ENCODE measurements at places on chromosomes 5 and 9. TPM values are rescaled to one million over a fixed set of nuclear protein-coding genes. Genes with fewer than 3 reads are reported as not detected.

DNA sequence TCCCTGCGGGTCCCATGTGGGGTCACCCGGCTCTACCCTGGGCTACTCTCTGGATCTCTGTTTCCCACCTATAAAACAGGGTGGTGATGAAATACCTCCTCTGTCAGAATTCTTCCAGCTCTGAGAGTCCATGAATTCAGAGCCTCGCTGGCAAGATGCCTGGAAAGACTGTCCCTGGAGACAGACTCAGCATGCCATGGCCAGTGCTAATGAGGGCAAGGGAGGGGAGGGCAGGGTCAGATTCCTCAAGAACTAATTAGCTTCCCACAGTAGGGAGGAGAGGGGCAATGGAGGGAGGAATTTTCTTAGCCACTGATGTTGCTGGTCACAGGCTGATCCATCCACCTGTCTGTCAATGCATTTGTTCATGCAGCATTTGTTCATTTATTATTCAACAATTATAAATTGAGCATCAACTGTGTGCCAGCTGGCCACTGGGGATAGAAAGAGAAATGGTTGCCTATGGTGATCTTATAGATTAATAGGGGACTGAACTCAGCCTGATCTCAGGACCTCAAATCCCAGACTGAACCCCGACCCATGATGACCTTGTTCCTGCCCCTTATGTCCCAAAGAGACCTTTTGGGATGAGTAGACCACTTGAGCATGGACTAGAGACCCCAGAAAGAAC lies 4.7 kb downstream of the SYNPO start:
- H3K27ac ChIP-seq, result peak overlapping the region; percentile 96
- H3K4me1 ChIP-seq, result no peaks in the 10 kb centered on the region
- H3K36me3 ChIP-seq, result peaks cover 22% of the 10 kb centered on the region
- no peak overlapping the region for H3K4me3 ChIP-seq

DNA sequence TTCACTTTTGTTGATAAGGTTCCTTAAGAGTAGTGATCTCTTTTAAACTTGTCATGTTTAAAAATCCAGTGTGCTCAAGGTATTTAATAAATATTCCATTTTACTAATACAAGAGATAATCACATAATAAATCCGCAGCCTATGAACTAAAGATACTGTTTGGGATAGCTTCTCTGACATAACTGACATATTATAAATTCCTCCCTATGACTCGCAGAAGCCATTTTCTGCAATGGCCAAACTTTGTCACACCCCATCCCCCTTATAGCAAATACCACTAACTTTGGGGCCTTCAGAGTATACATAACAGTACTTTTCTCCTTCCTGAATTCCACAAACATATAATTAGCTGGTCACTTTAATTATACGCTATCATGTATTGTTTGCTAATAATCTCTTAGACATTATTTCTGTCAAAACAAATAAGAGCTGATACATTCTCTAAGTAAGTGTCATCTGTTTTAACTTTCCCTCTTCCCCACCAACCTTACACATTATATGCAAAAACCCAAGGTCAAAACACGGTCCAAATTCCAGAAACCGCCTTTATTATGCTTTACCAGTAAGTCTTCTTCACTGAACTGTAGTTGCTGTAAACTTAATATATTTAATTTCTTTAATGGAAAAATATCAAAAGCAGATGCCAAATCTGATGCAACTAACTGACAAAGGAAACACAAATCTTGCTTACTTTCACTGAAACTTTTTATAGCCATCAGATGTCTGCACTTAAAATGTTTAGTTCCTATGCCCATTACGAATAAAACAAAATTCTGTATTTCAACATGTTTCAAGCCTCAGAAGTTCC lies 971 bp downstream of the TMEM267 start:
- H3K36me3 ChIP-seq, result no peaks in the 10 kb centered on the region
- H3K27me3 ChIP-seq, result no peaks in the 10 kb centered on the region
- peak overlapping the region; percentile 98 for H3K27ac ChIP-seq

DNA sequence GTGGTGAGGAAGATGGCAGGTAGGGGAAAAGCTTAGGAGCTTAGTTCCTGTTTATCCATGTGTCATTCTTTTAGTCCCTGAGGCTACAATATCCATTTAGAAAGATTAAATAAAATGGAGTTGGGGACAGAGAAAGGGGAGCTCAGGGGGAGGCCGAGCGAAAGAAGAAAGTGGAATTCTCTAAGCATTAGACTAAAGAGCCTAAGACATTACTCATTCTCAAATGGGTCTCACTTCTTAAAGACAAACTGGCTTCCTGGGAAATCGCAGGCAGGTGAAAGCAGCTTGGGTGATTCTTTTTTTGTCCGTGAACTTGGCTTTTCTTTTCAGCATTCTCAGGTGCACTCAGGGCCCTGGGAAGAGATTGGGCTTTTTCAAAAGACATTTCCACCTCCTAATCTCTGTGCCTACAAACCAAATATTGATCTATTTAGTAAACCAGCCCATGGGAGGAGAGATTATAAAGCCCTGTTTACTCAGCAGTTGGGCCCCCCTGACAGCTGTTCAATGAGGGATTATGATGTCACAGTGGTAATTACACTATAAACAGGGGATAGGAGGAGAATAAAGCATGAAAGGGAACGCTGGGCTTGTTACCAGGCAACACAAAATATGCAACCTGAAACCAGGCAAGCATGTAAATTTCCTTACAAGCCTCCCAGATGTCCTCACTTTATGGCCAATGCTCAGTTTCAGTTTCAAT lies 584.0 kb downstream of the ACTL7B start:
- no peaks in the 10 kb centered on the region for H3K27me3 ChIP-seq
- H3K27ac ChIP-seq, result no peak overlapping the region
- no peak for DNase-seq
- H3K4me3 ChIP-seq, result no peak overlapping the region
- H3K4me1 ChIP-seq, result peaks cover 7% of the 10 kb centered on the region

GRCh38 chr9:13960011-13960765 lies 353.8 kb downstream of the NFIB start:
- no peak overlapping the region for H3K4me3 ChIP-seq
- H3K36me3 ChIP-seq, result no peaks in the 10 kb centered on the region
- no peaks in the 10 kb centered on the region for H3K4me1 ChIP-seq
- DNase-seq, result no peak
- no peak overlapping the region for H3K27ac ChIP-seq
- no peaks in the 10 kb centered on the region for H3K27me3 ChIP-seq

- H3K27me3 ChIP-seq, result no peaks in the 10 kb centered on the region
- no peak overlapping the region for H3K4me3 ChIP-seq
- no peaks in the 10 kb centered on the region for H3K36me3 ChIP-seq
- H3K4me1 ChIP-seq, result peaks cover 6% of the 10 kb centered on the region
- no peak for DNase-seq
These were observed 139.8 kb upstream of the RPS23 start for GRCh38 chr5:82417776-82418607.

GRCh38 chr9:8683496-8683895 lies 883.9 kb upstream of the DMAC1 start:
- peaks cover 6% of the 10 kb centered on the region for H3K4me1 ChIP-seq
- H3K27ac ChIP-seq, result no peak overlapping the region
- no peak for DNase-seq
- H3K4me3 ChIP-seq, result no peak overlapping the region

GRCh38 chr9:129240581-129241211 lies 62.6 kb upstream of the IER5L start:
- H3K4me1 ChIP-seq, result peaks cover 10% of the 10 kb centered on the region
- H3K4me3 ChIP-seq, result no peak overlapping the region
- H3K36me3 ChIP-seq, result no peaks in the 10 kb centered on the region
- H3K27ac ChIP-seq, result no peak overlapping the region
- H3K27me3 ChIP-seq, result no peaks in the 10 kb centered on the region
- DNase-seq, result no peak

DNA sequence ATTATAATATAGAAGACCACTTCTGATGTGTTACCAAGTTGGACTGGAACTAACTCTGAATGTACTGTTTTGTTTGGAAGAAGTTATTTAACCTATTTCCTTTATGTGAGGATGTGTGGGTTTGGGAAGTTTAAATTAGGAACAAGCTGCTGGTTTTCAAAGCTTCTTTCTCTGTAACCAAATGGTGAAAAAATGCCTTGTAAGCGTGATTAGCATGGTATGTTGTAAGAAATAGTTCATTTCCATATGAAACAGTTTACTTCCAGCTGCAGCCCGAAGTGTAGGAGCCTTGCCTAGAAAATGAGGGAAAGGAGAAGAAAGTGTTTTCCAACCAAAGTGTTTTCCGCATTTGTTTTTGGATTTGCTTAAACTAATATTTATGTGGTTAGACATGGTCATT lies 36.0 kb downstream of the TTC1 start:
- no peaks in the 10 kb centered on the region for H3K27me3 ChIP-seq
- no peak overlapping the region for H3K4me3 ChIP-seq
- peaks cover 4% of the 10 kb centered on the region for H3K4me1 ChIP-seq
- peaks cover 22% of the 10 kb centered on the region for H3K36me3 ChIP-seq

GRCh38 chr5:171162165-171162564 lies 146.9 kb upstream of the TLX3 start:
- DNase-seq, result no peak
- H3K4me1 ChIP-seq, result no peaks in the 10 kb centered on the region
- no peaks in the 10 kb centered on the region for H3K27me3 ChIP-seq
- H3K27ac ChIP-seq, result no peak overlapping the region
- no peak overlapping the region for H3K4me3 ChIP-seq
- H3K36me3 ChIP-seq, result no peaks in the 10 kb centered on the region

DNA sequence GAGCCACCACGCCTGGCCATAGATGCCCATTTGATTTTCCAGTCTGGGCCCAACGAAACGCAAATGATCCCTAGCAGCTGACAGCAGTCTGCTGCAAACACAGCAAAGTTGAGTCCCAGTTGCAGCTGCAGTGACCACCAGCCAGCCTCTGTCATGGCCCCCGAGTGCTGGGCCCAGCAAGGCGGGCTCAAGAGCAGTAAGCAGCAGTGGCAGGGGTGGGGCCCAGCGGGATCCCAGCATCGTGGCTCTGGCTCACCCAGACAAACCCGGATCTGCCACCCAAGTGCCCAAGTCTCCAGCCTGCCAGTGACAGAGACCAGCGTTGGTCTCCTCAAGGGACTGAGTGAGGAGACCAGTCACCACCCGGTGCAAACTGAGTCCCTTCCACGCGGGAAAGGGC lies 6.9 kb upstream of the LTC4S start:
- no peak overlapping the region for H3K4me3 ChIP-seq
- peaks cover 7% of the 10 kb centered on the region for H3K4me1 ChIP-seq
- no peaks in the 10 kb centered on the region for H3K36me3 ChIP-seq
- H3K27me3 ChIP-seq, result no peaks in the 10 kb centered on the region
- DNase-seq, result no peak
- H3K27ac ChIP-seq, result no peak overlapping the region

DNA sequence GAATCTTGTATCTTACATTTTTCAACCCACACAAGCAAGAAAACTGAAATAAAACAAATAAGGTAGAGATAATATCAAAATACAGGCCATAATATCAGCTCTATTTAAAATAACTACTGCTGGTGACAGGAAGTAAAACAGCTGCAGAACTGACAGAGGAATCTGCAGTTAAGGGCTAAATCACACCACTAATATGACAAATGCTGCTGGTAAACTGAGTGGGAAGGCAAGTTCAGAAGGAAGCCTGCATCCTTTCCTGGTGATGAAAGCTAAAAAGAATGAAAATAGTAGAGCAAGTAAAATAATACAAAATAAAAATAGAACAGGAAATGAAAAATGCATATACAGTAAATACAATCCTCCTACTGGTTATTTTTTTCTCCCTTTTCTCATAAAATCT lies 1293.7 kb upstream of the C9orf72 start:
- no peak overlapping the region for H3K4me3 ChIP-seq
- no peaks in the 10 kb centered on the region for H3K4me1 ChIP-seq
- H3K27ac ChIP-seq, result no peak overlapping the region
- H3K27me3 ChIP-seq, result no peaks in the 10 kb centered on the region
- no peaks in the 10 kb centered on the region for H3K36me3 ChIP-seq

DNA sequence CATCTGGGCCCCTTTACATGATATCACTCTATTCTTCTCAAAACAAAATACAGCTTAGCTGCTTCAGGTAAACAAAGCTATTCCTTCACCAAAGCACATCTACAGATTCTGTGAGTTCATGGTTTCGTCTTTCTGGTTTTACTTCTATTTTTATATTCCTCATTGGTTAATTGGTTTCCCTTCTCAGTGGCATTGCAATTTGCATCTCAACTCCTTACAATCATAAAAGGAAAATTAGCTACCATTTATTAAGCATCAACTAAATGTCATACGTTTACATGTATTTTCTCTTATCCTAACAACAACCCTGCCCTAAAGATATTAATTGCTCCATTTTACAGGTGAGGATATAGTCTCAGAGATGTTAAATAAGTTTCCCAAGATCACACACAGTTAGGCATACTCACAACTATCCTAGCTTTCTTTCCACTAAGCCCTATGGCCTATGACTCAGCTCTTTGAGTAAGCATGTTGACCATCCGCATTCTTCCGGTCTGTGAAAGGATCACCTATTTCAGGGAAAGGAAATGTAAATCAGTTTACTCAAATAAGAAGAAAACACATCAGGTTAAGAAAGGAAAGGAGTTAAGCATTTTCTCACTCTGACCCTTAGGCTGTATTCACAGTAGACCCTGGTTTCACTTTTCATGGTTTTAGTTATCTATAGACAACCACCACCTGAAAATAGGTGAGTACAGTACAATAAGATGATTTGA lies 146.1 kb downstream of the CAAP1 start:
- no peaks in the 10 kb centered on the region for H3K4me1 ChIP-seq
- no peaks in the 10 kb centered on the region for H3K36me3 ChIP-seq
- no peak overlapping the region for H3K27ac ChIP-seq
- no peak overlapping the region for H3K4me3 ChIP-seq
- no peak for DNase-seq

DNA sequence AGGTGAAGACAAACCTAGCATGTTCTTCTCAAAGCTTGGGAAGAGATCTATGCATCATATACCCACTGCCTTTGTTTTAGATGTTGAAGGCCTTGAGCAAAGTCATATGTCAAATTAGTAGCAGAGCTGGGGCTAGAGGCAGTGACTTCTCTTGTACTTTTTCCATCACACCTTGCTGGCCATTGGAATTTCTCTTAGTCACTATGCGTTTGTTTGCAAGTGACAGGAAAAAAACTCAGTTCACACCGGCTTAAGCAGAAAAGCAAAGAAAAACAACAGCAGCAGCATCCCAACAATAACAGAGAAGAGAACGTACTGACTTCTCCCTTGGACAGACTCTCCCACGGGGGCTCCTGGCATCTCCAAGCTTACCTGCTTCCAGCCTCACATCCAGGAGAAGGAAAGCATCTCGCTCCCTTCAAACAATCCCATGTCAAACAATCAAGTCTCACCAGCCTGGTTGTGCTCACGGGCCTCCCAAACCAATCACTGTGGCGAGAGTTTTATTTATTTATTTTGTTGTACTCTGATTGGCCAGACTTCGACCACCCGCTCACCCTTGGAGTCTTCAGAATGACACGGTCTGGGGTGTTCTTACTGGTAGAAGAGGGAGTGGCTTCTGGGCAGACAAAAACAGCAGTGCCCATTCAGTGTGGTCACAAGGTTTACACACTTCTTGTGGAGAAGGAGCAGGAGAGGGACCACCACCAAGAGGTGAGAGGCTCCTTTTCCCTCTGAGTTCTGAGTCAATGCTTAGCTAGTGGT lies 83.8 kb upstream of the STC2 start:
- H3K27me3 ChIP-seq, result no peaks in the 10 kb centered on the region
- DNase-seq, result no peak
- no peak overlapping the region for H3K4me3 ChIP-seq
- H3K27ac ChIP-seq, result no peak overlapping the region
- H3K4me1 ChIP-seq, result no peaks in the 10 kb centered on the region
- no peaks in the 10 kb centered on the region for H3K36me3 ChIP-seq

FAT2 gene
- total RNA-seq, result not detected

MYO10 gene
- total RNA-seq, result 3.8 TPM

ANKRD33B gene
- total RNA-seq, result 1.2 TPM

TICAM2 gene
- total RNA-seq, result 0.67 TPM

RGS7BP gene
- 2.4 TPM for total RNA-seq

AGXT2 gene
- total RNA-seq, result not detected

TAS2R1 gene
- total RNA-seq, result not detected

FBP2 gene
- not detected for total RNA-seq

Measured in right atrium auricular region (tissue), 2 donors.